ENCODE measurements at places on chromosomes 3 and 15. TPM values are rescaled to one million over a fixed set of nuclear protein-coding genes. Genes with fewer than 3 reads are reported as not detected.

ATP2B2 gene
- not detected for total RNA-seq

GRM2 gene
- total RNA-seq = under 0.01 TPM

NME9 gene
- not detected for total RNA-seq

KIF7 gene
- total RNA-seq = 13.8 TPM

IL17RB gene
- total RNA-seq = not detected

ZNF80 gene
- total RNA-seq = not detected

ZBBX gene
- total RNA-seq = not detected

GPX1 gene
- 296 TPM for total RNA-seq

TTLL13 gene
- total RNA-seq = 0.23 TPM
